ENCODE measurements at places on chromosomes 12 and 14. TPM values are rescaled to one million over a fixed set of nuclear protein-coding genes. Genes with fewer than 3 reads are reported as not detected.

Gene FAM161B
- 3.1 TPM for total RNA-seq

Gene DNAH10
- 0.82 TPM for total RNA-seq

Gene KRT79
- not detected for total RNA-seq

Gene NRXN3
- 0.18 TPM for total RNA-seq

Gene DLK1
- 0.09 TPM for total RNA-seq

Gene FOXN4
- not detected for total RNA-seq

Gene AKAP5
- 0.16 TPM for total RNA-seq

Gene INHBC
- total RNA-seq: not detected

Gene KERA
- total RNA-seq: not detected

Gene CCER1
- not detected for total RNA-seq

Gene CEP128
- 4.1 TPM for total RNA-seq

Gene BATF
- not detected for total RNA-seq

Gene TESPA1
- total RNA-seq: not detected

Gene BCL2L14
- not detected for total RNA-seq

Gene GZMH
- total RNA-seq: not detected

Gene SLC25A47
- not detected for total RNA-seq

Gene WNT5B
- total RNA-seq: 3.1 TPM

Gene TTC9
- total RNA-seq: 0.45 TPM
